Naive B cell (primary cell): ENCODE measurements at places on chromosomes 1 and 21.
A peak's percentile ranks its signal among the peaks of the same experiment; 100 is the strongest.

- no peak for DNase-seq
These were observed 7.6 kb upstream of the S100A11 start for GRCh38 chr1:152044386-152044785.

- DNase-seq = no peak
These were observed 766.4 kb upstream of the ADGRL2 start for GRCh38 chr1:81034291-81034690.

DNA sequence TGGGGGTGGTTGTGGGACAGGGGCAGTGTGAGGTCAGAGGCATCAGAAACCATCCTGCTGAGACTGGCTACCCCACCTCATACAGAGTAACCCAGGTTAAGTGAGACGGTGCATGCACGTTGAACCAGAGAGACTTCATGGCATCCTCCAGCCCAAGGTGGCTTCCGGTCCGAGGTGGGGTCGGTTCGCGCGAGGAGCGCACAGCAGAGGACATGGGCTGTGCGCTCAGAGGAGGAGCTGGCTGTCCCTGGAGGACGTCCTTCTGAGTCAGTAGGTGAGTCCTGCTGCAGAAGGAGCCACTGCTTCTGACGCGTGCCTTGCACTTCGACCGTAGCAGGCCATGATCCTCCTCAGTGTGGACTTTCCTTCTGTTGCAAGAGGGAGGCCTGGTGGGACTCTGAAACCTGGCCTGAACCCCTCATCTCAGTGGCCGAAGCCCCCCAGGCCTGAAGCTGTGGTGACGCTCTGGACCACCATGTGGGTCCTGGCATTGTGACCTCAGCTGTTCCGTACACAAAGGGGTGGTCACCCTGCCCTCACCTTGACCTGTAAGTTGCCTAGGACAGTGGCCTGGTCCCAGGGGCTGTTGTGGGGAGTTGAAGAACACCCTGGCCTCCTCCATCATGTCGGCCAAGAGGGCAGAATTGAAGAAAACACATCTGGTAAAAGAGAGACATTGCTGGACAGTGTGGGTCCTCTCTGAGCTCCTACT, at the start of gene TEX35:
Gene TEX35, plus strand, starts transcription at position 544 of the 712 bp plus-strand sequence. Its CDS starts 80 bp downstream, at position 624.
- DNase-seq = no peak

DNA sequence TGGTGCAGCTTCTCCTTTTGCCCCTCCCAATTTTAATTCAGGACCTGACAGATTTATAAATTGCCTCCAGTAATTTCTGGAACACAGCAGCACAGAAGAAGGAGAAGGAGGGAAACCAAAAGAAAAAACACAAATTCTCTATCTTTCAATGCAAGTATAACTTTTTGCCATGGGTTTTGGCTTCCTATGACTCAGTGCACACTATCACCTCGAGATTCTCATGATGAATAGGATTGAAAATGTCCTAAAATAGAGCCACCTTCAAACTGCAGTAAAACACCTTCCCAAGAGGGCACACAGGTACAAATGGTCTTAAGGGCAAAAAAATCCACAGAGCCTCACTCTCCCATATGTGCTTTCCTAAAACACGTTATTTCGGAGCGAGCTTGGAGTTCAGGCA, 113.6 kb downstream of the HLCS start:
- no peak for DNase-seq

GRCh38 chr1:53463961-53464899, 5.0 kb downstream of the DMRTB1 start:
- no peak for DNase-seq

DNA sequence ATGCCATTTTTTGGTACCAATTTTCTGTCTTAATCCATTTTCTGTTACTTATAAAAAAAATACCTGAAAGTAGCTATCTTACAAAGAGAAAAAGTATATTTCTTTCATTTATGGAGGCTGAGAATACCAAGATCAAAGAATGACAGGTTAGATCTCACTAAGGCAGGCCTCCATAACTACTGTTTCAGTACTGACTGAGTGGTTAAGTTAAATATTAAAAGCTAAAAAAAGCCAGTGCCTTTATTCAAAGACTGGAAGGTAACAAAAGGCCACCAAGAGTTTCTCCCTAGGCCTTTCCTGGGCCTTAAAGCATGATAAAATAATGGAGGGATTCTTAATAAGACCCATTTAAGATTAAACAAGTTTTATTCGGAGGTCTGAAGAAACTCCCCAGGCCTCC, 687.7 kb upstream of the ADGRL4 start:
- no peak for DNase-seq

DNA sequence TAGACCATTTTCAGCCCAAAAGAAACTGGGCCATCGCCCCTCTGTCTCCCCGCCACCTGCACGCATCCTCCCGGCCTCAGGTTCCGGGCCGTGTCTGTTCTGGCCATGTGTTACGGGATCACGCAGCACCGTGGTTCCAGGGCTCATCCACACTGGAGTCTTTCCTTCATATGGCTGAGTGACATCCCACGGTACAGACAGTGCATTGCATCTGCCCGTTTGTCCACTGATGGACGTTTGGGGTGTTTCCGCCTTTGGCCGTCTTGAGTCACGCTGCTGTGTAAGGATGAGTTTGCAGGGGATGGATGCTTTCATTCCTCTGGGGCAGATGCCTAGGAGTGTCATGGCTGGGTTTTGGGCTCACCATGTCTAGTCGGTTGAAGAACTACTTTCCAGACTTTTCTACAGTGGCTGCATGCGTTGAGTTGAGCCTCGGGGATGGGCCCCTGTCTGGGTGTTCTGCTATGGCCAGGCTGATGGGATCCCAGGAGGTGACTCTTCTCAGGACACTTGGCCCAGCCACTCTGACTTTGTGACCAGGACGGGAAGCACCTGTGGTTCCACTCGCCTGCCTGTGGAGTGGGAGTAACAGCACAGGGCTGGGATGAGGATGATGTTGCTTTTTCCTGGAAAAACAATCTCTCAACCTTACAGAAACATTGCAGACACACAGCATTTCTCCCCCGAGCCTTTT, 16.8 kb downstream of the RRP1 start:
- DNase-seq = no peak

- DNase-seq = no peak
These were observed 34.6 kb downstream of the NRDC start for GRCh38 chr1:51843948-51844347.

DNA sequence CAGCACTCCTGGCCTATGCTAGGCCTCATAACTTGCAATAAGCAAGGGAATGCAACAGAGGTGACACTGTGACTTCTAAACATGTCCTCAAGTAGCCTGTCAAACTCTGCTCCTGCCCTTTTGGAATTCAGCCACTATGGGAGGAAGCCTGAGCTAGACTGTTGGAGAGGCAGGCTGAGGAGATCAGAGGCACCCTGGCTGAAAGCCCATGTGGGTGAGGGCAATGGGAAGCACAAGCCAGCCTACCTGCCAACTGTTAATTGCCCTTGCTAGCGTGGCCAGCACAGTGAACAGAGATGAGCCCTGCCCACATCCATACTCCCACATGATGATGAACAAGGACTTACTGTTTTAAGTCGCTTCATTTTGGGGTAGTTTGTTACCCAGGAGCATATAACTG, 17.7 kb downstream of the GNB1 start:
- no peak for DNase-seq

- DNase-seq = peak; percentile 38
These were observed 22.1 kb downstream of the A3GALT2 start for GRCh38 chr1:33298623-33299277.

- DNase-seq = no peak
These were observed 64.0 kb upstream of the ZNF281 start for GRCh38 chr1:200473698-200474371.

DNA sequence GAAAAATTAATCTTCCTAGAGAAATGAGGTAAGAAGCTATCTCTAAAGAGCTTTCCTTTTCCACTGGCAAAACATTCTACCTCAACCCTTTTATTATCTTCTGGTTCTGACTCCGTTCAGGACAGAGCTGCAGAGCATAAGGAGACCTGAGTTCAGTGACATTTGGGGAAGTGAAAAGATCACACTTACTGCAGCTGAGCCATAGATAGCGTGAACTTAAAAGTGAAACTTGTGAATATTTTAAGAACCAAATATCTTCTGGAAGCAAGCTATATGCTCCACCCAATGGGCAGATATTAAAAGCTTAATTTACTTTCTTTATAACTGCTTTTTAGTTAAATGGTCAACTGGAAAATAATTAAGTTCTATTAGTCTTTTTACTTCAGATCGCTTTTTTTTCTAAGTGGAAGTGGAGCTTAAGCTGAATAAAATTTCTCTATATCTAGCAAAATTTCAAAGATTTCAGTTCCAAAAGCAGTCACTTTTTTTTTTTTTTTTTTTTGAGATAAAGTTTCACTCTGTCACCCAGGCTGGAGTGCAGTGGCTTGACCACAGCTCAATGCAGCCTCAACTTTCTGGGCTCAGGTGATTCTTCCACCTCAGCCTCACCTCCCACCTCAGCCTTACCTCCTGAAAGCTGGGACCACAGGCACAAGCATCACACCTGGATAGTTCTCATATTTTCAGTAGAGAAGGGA, 11.9 kb downstream of the PTPN22 start:
- peak; percentile 67 for DNase-seq

DNA sequence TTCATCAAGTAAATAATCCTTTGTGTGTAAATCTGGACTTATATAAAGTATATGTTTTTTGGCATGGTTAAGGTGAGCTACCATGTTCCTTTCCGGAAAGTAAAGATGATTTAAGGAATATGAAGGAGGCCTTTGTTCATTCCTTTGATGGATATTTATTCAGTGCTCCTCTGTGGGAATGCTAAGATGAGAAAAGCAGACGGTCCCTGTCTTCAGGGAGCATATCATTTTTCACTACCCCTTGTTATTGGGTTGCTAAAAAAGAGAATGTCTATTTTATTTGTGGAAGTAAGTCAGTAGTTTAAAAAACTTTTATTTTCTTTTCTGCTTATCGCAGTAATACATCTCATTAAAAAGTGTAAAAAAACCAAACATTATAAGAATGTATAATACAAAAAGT, 35.1 kb upstream of the CNN3 start:
- no peak for DNase-seq

DNA sequence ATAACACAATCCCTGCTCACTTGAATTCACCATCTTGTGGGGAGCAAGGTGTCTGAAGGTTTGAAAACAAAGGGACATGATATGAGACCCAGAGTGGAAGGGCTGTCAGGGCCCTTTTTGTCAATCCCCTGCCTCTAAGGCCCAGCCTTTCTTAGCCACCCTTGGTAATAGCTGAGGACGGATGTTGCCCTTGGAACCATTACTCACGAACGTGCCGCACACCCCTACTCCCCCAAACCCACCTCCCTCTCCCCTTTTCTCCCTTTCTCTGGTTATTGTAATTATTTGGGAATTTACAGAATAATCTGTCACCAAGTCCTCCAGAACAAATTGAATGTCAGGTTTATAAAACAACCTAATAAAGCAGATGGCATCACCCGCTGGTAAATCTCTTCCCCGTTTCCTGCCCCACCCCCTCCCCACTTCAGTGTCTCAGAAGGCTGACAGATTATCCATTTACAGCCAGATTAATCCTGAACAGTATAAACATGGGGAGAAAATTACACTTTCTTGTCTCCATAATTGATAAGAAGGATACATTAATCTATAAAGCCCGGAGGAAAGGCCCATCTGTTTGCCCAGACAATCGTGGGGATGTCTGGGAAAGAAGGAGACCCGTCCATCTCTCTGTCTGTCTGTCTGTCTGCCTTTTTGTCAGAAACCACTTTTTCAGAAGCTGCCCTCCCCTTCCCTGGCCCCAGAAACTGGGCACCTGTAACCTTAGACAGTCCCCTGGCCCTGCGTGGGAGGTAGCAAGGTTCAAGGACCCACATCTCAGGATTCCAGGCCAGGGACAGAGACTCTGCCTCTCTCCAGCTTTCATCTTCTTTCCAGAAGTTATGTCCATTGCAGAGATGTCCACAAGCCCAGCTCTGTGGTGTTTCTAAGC, 60.6 kb upstream of the CD34 start:
- no peak for DNase-seq

DNA sequence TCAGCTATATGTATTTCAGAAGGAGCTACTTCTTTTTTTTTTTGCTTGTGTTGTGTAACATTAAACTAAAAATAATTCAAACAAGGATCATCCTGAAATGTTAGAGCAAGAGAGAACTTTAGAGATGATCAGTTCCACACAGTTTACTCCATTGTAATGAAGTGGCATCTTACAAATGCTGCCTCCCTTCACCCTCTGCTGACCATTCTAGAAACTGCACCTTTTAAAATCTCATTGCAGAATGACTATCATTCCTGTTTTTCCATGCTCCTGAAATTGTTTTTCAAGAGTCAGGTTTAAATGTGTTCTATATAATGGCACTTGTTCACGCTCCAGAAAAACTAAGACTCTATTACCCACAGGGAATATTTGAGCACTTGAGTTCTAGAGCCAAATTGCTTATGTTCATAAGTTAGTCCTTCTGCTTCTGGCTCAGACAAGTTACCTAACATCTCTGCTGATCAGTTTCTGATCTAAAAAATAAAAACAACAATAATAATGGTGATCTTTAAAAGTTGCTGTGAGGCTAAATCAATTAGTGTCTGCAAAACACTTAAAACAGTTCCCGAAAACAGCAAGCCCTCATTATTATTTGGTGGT, 21.5 kb upstream of the SLC44A5 start:
- no peak for DNase-seq

GRCh38 chr1:182687361-182687760, 3.0 kb upstream of the RGS8 start:
- DNase-seq = no peak

- DNase-seq = no peak
These were observed 90.2 kb upstream of the C1orf21 start for GRCh38 chr1:184296466-184297243.

DNA sequence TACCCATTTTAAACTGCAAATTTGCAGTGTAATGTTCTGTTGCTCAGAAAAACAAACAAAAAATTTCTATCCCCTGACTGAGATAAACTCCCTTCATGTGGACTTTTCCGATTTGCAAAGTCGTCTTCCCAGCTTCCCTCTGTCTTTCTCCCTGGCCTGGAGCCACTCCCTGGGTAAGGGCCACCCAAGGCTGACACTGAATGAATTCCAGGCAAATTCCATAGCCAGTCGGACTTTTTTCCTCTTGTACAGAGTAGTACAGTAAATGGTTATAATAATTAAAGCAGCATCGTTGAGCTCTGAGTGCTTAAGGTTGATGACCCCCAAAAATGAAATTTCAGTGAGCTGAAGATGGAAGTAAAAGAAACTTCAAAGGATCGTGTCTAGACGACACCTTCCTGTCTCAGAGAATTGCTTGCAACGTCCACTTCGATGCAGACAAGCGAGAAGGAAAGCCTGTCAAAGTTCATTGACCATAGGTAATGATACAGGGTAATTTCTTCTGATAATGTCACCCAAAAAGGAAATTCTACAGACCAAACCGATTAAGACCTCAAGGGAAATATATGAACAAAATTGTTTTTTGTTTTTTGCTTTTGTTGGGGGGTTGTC, 33.6 kb upstream of the LHX8 start:
- no peak for DNase-seq

- DNase-seq = no peak
These were observed 46.0 kb downstream of the UBIAD1 start for GRCh38 chr1:11318982-11319381.

- DNase-seq = no peak
These were observed 35.4 kb downstream of the PRDM2 start for GRCh38 chr1:13735168-13735930.

- no peak for DNase-seq
These were observed 1.2 kb upstream of the LRRC52 start for GRCh38 chr1:165542647-165543046.

GRCh38 chr1:181097242-181097641, 8.7 kb downstream of the IER5 start:
- DNase-seq = no peak
